ENCODE measurements at places on chromosomes 3 and 15.
A peak's percentile ranks its signal among the peaks of the same experiment; 100 is the strongest.

DNA sequence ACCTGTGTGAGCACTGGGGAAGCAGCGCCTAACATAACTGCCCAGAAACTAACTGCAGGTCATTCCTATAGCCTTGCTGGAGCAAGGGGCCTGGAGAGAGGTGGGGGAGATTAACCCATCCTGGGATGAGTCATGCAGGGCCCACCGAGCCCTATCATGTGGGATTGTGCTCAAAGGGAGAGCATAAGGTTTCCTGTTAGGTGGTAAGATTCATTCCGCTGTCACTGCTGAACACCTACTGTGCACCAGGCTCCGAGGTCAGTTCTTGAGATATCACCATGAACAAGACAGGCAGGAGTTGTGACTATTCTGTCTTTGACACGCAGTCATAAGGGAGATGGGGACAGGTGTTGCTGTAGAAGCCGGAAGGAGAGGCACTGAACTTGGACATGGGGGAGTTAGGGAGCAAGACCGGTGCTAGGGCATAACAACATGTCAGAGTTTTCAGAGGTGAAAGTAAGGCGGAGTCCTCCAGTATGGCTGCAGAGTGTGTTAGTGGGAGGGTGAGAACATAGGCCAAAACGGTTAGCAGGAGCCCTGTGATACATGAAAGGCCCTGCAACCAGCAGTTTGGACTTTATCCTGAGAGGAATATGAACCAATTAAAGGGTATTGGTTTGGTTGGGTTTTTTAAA is 2.4 kb downstream of the SLC25A38 start:
- H3K27me3 ChIP-seq, result no peaks in the 10 kb centered on the region
- no peak overlapping the region for H3K27ac ChIP-seq
- peaks cover 24% of the 10 kb centered on the region for H3K4me1 ChIP-seq
- peaks cover 6% of the 10 kb centered on the region for H3K36me3 ChIP-seq
- H3K4me3 ChIP-seq, result peak overlapping the region; percentile 89

GRCh38 chr3:5021116-5022092 is 42.2 kb downstream of the BHLHE40 start:
- no peaks in the 10 kb centered on the region for H3K27me3 ChIP-seq
- H3K4me3 ChIP-seq, result no peak overlapping the region
- peaks cover 44% of the 10 kb centered on the region for H3K4me1 ChIP-seq
- H3K27ac ChIP-seq, result no peak overlapping the region
- H3K36me3 ChIP-seq, result no peaks in the 10 kb centered on the region

GRCh38 chr3:147421184-147421912 is 12.2 kb downstream of the ZIC1 start:
- H3K27me3 ChIP-seq, result peaks cover 9% of the 10 kb centered on the region
- H3K4me1 ChIP-seq, result no peaks in the 10 kb centered on the region
- H3K36me3 ChIP-seq, result no peaks in the 10 kb centered on the region
- no peak for DNase-seq
- H3K27ac ChIP-seq, result no peak overlapping the region
- no peak overlapping the region for H3K4me3 ChIP-seq

DNA sequence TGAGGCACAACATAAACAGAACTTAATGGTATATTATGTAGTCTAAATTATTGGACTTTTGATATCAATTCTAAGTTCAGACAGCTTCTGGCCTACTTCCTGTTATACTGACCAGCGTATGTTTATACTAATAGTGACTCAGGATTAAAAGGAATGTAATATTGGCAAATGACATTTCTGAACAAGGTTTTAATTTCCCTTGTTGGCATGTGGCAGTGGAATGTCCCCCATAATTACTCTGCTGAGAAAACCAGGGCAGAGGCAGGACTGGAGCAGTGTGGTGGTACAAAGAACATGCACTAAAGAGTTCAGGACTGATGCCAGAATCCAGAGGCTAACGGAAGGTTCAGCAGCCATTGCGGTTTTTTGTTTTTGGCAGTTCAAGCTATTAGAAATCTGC is 184.0 kb downstream of the KCNAB1 start:
- H3K36me3 ChIP-seq, result no peaks in the 10 kb centered on the region
- H3K27me3 ChIP-seq, result no peaks in the 10 kb centered on the region
- H3K4me1 ChIP-seq, result no peaks in the 10 kb centered on the region
- H3K27ac ChIP-seq, result no peak overlapping the region
- H3K4me3 ChIP-seq, result no peak overlapping the region
- no peak for DNase-seq

DNA sequence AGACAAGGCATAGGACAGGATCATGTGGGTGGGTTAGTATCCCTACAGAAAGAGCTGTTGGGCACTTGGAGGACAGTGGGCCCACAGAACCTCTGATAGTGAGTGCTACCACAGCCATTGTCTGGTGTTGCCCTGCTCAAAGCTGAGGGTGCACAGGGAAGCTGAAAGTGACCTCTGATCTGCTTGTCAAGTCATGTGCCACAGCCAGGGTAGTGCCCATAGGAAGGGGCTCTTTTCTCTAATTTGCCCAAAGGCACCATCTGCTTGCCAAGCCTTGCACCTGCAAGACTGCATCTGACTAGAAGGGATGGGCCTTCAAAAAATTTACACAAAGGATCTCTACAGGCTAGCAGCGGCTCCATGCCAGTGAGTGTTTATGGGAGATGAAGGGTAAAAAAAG is 87.4 kb upstream of the GSK3B start:
- DNase-seq, result no peak
- no peaks in the 10 kb centered on the region for H3K36me3 ChIP-seq
- no peak overlapping the region for H3K4me3 ChIP-seq
- no peaks in the 10 kb centered on the region for H3K27me3 ChIP-seq
- no peaks in the 10 kb centered on the region for H3K4me1 ChIP-seq

- H3K4me3 ChIP-seq, result no peak overlapping the region
- no peak overlapping the region for H3K27ac ChIP-seq
- DNase-seq, result peak; percentile 17
- H3K27me3 ChIP-seq, result no peaks in the 10 kb centered on the region
- no peaks in the 10 kb centered on the region for H3K36me3 ChIP-seq
Observed at GRCh38 chr3:168585544-168585943, 489.8 kb upstream of the GOLIM4 start.

DNA sequence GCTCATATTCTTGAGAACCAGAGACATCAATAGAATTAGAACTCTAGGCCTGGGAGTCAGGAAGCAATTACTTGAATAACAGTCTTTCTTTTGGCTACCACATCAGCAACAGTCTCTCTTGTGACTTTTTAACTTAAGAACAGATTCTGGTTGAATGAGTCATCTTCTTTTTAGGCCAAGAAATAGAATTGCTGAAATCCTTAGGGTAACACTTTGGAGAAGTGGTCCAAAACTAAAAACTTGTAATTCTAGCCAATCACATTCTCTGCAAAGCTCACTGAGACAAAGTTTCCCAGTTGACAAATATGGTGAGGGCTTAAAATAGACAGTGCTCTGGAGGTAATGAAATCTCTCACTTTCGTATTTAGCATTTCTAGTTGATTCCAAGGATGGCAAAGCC is 238.0 kb downstream of the SHOX2 start:
- no peaks in the 10 kb centered on the region for H3K36me3 ChIP-seq
- H3K27ac ChIP-seq, result no peak overlapping the region
- no peak overlapping the region for H3K4me3 ChIP-seq
- no peaks in the 10 kb centered on the region for H3K4me1 ChIP-seq
- DNase-seq, result no peak
- no peaks in the 10 kb centered on the region for H3K27me3 ChIP-seq

- H3K36me3 ChIP-seq, result no peaks in the 10 kb centered on the region
- H3K4me1 ChIP-seq, result peaks cover 6% of the 10 kb centered on the region
- no peaks in the 10 kb centered on the region for H3K27me3 ChIP-seq
- H3K27ac ChIP-seq, result no peak overlapping the region
Observed at GRCh38 chr3:146505516-146505915, 36.2 kb upstream of the PLSCR2 start.

- no peak overlapping the region for H3K4me3 ChIP-seq
- H3K27me3 ChIP-seq, result no peaks in the 10 kb centered on the region
- no peak for DNase-seq
- H3K4me1 ChIP-seq, result no peaks in the 10 kb centered on the region
- no peak overlapping the region for H3K27ac ChIP-seq
Observed at GRCh38 chr3:64239841-64240240, 14.6 kb upstream of the PRICKLE2 start.

DNA sequence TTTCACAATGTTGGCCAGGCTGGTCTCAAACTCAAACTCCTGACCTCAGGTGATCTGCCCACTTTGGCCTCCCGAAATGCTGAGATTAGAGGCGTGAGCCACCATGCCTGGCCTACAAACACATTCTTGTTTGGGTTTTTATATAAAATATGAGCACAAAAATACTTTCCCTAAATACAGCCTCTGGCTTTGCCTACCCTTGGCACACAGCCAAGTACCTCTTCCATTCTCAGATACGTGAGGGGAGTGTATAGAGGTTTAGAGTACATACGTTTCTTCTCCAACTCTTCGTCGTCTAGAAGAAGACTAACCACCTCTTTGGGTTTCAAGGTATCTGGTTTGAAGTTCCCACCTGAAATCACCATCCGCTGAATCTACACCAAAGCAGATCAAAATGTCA is 33.5 kb downstream of the CHAC1 start:
- no peak for DNase-seq
- peaks cover 36% of the 10 kb centered on the region for H3K36me3 ChIP-seq
- no peaks in the 10 kb centered on the region for H3K4me1 ChIP-seq
- H3K27me3 ChIP-seq, result no peaks in the 10 kb centered on the region

DNA sequence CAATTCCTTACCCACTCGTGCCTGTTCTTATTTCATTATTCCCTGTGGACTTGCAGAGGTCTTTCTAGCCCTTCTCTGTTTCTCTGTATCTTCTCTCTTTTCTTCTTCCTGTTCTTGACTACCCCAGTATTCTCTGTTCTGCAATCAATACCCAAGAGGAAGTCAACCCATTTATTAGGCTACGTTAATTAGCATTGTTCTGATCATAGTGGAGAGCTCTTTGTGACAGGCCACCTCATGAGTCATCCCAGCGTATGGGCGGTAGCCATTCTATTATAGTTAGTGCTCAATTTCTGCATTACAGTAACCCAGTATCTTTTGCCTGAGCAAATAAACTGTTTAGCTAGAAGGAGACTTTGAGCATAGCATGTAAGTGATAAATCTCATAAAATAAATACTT is 259.5 kb upstream of the GRM7 start:
- H3K4me3 ChIP-seq, result no peak overlapping the region
- H3K36me3 ChIP-seq, result no peaks in the 10 kb centered on the region
- no peak overlapping the region for H3K27ac ChIP-seq
- no peak for DNase-seq
- no peaks in the 10 kb centered on the region for H3K27me3 ChIP-seq

Measured in GM12878 (cell line).